Activated naive CD8-positive, alpha-beta T cell treated with anti-CD3 and anti-CD28 coated beads, Interleukin-2, amount 50 U/mL, for 16 hours (primary cell): ENCODE measurements at places on chromosomes 2 and 18.

- no peak for DNase-seq
These were observed 50.0 kb upstream of the GPR39 start for GRCh38 chr2:132366421-132367180.

- DNase-seq = no peak
These were observed 825 bp downstream of the GRB14 start for GRCh38 chr2:164620457-164620856.

- no peak for DNase-seq
These were observed 136.1 kb downstream of the MCFD2 start for GRCh38 chr2:46779447-46779941.

DNA sequence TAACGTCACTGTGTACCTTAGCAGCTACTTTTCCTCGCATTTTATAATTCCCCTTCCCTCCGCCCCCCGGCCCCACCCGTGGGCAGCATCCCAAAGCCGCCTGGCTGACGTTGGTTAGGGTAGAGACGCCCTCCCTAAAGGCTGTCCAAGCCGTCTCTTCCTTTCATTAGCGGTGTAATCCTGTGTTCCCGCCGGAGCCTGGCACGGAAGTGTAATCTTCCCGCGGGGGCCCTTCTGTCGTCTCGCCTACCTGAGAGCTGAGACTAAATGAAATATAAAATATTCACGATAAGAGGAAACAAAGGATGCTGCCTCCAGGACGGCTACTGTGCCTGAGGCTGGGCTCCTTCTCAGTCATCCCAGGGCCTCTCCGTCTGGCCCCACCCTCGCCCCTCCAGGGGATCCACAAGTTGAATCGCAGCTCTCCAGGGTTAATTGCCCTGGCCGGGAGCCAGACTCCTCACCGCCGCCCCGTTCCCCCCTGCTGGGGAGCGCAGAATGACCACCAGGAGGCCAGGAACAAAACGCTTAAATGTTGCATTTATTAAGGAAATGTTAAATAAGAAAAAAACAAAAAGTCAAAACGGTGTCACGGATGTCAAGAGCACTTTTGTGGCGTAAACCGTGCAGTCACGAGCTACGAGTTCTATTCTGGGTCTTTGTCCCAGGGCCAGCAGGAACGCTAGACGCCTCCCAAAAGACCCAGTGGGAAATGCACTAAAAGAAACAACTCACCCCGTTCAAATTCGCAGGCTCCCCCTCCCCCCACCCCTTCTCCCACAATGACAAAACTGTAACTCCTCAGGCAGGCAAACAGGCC is 1.5 kb downstream of the RPRM start:
- DNase-seq = no peak

GRCh38 chr2:203534621-203535077 is 452 bp downstream of the RAPH1 start:
- peak; percentile 9 for DNase-seq

DNA sequence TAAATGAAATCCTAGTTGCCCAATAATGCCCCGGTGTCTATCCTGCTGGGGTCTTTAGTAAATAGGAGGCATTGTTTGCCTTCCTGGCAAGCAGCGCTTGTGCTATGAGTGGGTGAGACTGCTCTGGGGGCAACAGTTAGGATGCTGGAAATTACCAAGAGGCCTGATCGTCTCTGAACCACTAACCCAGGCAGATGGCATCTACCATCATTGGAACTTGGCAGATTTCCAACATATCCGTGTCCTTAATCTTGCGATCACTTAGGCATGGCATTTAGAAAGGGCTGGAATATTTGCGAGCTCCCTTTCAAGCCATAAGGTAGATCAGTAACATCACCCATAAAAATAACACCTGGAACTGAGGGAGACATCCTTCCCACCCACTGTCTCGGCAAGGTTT is 18.8 kb upstream of the SH3RF3 start:
- no peak for DNase-seq

GRCh38 chr2:140895378-140895777 is 1235.4 kb downstream of the LRP1B start:
- DNase-seq = no peak

DNA sequence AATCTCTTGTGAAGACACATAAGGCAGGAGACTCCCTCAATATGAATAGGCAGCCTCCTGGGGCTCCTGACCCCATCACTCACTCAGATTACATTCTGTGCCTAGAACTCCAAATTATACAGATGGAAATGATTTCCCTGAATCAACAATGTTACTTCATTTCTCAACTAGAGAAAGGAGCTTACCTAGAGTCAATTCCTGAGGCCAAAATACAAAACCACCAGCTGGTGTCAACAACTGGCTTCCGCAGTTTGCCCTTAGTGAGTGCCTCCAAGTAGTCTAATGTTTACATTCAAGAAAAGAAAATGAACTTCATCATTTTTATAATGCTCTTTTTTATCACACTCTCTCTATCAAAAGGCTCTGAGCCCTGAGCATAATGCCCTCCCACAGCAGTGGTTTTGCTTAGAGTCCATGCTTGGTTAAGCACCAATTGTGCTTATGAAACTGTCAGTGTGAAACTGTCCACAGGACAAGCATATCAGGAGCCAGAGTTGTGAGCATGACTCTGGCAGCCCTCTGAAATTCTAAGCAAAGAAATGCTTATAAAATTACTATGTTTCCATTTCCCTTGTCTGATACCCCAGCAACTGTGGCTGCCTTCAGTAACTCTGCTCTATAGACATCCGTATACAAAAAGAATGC is 305.7 kb upstream of the PKDCC start:
- DNase-seq = no peak

DNA sequence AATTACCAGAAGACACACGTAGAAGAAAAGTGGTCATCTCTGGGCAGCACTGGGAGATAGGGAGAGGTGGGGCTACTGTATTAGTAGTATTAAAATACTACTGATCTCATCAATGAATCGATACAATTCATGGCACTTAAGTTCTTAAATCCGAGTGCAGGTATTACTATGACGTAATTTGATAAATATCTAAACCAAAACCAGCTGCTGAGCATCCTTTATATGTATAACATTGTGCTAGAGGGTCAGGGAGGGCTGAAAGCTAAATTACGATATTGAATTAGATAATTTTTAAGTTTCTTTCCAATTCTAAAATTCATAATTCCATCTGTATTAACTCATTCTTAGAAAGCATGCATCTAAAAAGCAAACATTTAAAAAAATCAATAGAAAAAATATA is 25.3 kb downstream of the DARS1 start:
- no peak for DNase-seq

- DNase-seq = no peak
These were observed 63.9 kb downstream of the AOX1 start for GRCh38 chr2:200649724-200650123.

GRCh38 chr2:40318921-40319320 is 133.0 kb downstream of the SLC8A1 start:
- no peak for DNase-seq

DNA sequence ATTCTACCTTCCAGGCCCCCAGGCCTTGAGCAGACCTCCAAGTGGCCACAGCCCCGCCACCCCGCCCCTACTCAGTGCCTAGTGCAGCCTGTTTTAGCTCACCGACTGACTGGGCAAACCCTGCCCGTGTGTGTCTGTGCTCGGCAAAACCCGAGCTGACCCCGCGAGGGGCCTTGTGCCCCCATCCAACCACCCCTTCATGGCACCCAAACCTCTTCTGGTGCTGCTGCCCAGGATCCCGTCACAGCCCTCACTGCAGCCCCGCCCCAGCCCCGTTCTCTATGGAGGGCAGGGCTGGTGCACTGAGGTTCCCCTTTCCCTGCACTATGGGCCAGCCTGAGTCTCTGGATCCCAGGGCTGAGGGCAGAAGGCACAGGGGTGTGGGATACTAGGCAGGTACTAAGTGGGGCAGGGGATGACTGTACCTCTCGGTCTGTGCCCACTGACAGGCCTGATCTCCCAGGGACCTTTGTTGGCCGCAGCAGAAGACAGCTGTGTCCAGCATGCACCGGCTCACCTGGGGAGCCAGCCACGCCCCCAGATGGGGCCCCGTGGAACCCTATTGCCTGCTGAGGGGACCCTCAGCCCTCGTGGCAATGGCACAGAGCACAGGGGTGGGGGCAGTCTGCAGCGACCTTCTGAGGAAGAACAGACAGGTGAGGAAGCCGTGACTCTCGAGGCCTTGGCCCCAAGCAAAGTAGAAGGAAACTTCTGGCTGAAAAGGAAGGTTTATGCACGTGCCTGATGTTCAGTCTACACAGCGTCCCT is 69.9 kb upstream of the OTOS start:
- DNase-seq = no peak

DNA sequence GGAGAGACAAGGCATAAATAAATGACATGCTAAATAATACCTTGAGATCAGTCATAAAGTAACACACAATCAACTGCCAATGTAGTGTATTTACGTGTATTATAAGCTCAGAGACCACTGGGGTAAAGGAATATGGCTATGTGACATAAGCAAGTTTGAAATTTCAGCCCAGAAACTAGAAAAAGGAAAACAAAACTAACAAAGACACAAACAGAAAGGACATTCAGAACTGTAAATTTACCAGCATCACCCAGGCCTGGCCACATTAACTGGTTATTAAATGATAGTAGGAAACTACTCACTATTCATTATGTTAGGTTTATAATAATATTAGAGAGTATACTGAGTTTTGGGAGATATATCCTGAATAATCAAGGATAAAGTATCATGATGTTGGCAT is 98.8 kb downstream of the METTL8 start:
- no peak for DNase-seq

DNA sequence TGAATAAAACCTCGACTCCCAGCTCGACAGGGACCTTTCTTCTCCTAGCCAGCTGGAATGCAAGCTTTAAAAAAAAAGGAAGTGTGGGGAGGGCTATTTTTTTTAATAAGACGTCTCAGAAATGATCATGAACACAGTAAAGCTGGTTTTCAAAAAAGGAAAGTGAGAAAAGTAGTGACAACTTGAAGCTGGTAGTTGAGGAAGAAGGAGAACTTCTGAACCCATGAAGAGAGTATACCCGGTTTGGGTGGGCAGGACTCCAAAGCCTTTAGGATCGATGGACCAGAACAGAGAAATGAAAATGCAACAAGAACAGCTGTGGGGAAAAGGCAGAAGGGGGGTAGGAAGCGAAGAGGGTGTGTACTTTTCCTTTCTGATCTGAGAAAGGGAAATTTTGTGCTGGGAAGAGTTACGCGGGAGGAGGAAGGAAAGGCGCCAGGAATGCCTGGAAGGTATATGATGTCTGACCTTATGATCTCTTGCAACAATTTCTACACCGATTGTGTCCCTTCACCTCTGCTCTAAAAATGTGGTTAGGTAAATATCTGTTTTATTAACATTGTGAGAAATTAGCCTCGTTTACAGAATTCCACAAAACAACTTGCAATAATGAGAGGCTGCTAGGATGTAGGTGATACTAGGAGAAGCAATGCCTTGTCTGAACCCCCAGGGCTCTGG is 22.6 kb upstream of the CYP1B1 start:
- DNase-seq = no peak

DNA sequence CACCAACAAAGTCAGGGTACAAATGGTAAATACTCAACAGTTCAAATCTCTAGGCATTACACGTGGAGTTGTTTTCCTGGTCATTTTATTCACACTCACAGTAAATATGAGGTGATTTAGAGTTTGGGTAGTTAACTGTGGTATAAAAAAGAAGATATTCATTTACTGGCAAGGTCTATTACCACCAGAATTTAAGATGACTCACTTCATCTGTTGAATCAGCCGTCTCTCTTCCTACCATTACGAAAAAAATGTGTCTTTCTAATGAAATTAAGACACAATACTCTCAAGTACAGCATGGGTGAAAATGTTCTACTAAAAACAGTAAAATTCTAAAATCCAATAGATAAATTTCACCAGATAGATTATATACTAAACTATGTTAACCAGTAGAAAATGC is 21.0 kb upstream of the GPR75 start:
- no peak for DNase-seq

DNA sequence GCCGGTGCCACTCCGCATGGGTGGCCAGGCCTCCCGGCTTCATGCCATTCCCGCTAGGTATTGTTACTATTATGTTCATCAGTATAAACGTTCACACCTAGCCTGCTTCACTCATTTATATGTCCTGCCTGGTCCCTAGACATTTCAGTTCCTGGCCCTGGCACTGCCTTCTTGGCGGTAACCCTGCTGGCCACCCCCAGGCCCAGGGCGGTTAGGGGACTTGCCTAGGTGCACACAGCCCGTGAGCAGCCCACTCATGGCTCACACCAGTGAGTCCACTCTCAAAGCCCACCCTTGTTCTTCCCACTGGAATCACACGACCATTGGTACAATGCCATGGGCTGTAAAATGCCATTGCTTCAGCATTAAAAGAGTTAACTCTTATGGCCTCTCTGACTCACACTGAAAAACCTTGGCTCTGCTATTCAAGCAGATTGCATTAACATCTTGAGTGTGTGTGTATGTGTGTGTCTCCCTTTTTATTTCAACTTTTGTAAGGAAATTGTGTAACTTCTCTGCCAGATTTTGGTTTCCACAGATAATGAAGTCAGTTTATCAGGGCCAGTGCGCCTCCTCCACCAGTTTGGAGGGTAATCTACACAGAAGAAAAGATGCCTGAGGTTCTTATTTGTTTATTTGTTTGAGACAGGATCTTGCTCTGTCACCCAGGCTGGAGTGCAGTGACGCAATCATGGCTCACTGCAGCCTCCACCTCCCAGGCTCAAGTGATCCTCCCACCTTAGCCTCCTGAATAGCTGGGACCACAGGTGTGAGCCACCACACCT is 74.2 kb downstream of the RAB31 start:
- DNase-seq = no peak

GRCh38 chr2:239181903-239182581 is 218.8 kb downstream of the HDAC4 start:
- DNase-seq = no peak
